Activated CD4-positive, alpha-beta T cell treated with anti-CD3 and anti-CD28 coated beads for 4 hours (primary cell): ENCODE measurements at places on chromosomes 11 and 22.

GRCh38 chr11:83881428-83881827 lies 595.3 kb upstream of the CCDC90B start:
- DNase-seq, result no peak

DNA sequence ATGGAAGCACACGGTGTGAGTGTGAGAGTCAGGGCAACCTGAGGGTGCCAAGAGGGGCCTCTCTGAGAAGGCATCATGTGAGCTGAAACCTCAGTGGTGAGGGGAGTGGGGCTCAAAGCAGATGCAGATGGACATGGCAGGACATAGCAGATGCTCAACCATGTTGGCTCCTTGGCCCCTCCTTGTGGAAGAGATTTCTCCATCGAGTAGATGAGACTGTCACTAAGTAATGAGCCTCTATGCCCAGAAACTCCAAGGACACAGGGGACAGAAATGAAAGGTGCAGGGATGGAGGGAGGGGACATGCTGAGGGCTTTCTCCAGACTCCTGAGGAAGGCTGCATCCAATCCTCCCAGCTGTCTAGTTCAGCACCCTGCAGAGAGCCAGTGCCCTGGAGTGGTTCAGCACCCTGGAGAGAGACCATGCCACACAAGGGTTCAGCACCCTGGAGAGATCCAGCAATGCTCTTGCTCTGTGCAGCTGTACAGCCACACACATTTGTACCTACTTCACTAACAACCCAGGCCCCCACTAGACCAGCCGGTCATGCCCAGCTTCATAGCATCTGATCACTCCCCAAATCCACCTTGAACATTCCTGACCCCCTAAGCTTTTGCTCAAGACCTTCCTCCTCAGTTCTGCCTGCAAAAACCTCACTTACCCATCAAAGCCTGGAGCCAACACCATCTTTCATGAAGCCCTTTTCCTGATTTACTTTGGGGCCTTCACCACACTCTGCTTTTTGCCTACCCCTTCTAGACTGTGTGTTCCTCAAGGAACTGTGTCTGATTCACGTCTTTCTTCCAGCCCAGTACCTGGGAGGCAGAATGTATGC lies 252.0 kb downstream of the CTTN start:
- no peak for DNase-seq

DNA sequence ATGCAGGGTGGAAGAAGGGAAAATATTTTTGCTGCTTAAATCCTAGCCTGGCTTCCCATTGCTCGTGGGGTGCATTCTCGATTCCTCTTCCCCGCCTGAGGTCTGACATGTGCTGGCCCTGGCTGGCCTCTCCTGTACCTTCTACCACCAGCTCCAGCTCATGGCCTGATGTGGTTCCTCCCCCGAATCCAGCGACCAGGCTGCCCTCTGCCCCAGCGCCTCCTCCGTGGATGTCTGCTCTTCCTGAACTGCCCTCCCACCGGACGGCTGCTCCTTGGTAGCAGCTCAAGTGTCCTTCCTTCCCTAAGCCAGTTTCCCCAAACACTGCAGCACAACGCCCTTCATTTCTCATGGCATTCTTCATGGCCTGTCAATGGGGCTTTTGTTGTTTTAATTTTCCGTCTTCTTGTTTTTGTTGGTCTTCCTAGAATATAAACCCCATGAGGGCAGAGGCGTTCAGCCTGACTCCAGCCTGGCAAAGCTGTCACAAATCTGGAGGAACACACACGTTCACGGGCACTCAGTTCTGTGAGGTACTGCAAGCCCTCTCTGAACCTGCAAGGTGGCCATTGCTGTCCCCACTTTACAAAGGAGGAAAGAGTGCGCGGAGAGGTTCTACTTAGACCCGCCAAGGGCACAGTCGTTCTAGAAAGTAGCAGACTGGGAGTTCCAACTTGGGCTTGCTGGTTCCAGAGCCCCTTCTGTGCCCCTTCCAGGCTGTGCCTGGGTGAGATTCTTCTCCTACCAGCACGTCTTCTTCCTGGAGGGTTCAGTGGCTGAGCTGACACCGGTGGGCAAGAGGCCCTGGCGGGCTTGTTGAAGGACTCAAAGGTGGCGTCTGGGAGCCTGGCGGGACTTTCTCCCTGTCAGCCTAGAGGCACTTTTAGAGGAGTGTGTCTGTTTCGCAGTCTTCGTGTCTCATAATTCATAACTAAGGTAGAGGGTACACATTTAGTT lies 953 bp upstream of the LRP5 start:
- no peak for DNase-seq

GRCh38 chr11:80632691-80633090 lies 1191.9 kb upstream of the TENM4 start:
- DNase-seq, result no peak

DNA sequence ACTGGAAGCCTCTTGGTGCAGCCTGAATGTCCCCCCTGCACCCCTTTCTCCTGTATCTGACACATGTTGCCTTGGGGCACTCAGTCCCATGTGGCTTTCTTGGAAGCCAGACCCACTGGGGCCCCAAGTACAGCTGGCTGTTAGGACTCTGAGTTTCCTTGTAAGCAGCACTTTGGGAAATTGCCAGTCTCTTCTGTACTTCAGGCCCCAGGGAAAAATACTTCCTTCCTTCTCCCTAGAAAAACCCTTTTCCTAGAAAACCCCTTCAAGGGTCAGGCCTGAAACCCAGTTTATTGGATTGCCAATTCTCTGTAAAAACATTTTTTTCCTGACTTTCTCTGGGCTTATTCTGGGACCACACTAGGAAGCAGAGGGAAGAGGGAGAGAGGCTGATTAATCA lies 360.3 kb downstream of the TENM4 start:
- no peak for DNase-seq

DNA sequence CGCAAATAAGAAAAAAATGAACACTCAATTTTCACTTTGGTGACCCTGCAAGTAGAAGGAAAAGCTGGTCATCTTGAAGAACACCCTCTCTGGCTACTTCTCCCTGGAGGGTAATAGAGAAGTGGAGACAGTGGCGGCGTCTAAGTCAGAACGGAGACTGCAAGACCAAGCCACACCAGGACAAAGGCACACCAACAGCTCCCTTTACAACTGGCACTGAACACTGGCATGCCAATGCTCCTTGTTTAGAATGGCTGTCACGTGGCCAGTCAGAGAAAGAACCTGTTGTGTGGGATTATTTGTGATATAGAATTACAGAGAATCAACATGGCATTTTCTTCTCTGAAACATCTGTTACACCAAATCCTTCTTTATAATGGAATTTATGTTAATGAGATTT lies 61.3 kb upstream of the YPEL1 start:
- DNase-seq, result no peak

DNA sequence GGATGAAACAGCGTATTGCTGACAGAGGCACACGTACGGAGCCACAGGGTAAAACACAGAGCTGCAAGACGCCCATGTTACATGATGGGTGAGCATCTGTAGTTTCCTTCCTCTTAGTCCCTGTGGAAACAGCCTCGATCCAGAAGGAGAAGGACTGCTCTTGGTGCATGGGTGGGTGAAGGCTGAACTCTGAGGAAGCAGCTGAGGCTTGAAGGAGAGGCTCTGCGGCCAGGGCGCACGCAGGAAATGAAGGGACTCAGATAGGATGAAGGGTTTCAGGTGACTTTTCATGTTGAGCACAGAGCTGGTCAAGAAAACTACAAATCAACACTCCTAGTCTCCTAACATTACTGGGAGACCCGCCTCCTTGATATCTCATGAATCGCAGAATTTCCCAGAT lies 65.7 kb upstream of the ADA2 start:
- DNase-seq, result no peak

- DNase-seq, result no peak
Measured at GRCh38 chr11:18452927-18453326, 2.7 kb upstream of the LDHAL6A start.

GRCh38 chr11:69365558-69365957 lies 71.6 kb downstream of the MYEOV start:
- DNase-seq, result no peak

DNA sequence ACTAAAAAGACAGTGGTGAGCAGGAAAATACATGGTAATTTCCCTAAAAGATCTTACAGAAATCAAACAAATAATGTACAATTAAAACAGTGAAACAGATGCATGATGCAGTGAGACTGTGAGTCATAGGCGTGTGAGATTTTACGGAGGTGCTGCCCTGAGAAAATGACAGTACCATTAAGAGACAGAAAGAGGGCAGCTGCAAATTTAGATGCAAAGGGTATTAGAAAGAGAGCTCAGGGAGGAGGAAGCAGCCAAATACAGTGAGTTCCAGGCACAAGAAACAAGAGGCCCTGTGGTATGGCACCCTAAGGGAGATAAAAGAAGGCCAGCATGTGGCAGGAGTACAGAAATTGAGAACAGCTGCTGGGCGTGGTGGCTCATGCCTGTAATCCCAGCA lies 88.5 kb upstream of the FIBIN start:
- no peak for DNase-seq

DNA sequence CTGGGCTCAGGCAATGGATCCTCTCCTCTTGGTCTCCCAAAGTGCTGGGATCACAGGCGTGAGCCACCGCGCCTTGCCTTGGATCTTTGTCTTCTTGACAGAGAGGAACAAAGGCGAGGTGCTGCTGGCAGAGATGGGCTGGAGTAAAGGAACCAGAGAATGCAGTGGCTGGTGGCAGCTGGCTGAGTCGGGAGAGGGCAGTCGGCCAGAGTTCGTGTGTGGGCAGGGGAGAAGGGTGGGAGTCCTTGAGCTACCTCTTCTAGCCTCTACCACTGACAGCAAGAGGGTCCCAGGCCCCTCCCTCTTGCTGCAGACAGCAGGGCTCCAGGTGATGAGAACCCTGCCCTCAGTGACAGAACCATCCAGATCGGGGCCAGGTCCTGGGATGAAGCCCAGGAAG lies 86.2 kb upstream of the LINC01488 start:
- no peak for DNase-seq

DNA sequence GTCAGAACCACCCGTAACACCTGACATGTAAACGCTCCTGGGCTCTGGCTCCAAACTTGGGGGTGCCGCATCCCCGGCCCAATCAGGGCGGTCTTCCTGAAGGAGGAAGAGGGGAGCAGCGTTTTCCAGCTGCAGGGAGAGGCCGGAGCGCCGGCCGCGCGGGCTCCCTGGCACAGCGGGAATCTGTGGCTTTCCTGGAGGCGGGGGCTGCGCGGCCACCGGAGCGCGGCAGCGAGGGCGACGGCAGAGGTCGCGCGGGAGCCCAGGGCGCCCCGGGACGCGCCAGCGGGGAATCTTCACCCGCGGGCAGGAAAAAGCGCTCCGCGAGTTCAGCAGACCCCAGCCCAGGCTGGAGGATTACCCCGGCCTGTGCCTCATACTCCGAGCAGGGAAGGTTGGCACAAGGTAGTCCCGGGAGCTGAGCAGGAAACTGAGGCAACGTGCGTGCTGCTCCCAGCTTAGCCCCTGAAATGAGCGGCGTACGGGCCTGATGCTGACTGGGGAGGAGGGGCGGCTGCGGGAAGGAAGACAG lies 600 bp upstream of the ESAM start:
- DNase-seq, result no peak

DNA sequence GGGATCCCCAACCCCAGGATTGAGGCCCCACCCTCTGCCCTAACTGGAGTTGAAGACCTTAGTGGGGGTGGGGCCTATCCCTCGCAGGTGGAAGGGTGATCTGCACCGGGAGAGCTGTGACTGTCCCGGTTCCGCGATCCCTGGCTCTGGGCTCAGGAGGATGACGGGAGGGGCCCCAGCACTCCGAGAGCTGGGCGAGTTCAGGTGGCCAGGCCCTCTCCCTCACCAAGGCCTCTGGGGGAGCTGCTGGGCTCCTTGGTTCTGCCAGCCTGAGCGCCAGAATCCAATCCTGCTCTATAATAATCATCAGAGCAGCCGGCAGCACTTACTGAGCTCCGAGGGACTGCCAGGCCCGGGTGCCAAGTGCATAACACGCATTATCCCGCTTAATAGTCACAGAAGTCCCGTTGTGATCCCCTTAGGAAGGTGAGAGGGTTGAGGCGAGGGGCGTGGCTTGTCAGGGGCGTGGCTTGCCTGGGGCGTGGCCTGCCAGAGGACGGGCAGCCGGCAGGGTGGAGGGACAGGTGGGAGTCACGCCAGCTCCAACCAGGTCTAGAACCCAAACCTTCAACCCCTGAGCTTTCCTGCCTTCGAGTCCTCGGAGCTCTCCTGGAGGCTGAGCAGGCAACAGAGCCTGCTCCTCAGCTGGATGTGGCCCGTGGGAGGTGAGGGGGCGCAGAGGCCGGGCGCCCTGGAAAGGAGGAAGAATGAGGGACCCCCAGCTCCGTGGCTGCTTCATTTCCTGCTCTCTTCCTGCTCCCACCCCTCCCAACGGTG lies 7.3 kb upstream of the SYT7 start:
- DNase-seq, result peak; percentile 55

GRCh38 chr11:60150279-60150678 lies 32.6 kb downstream of the MS4A6A start:
- no peak for DNase-seq

DNA sequence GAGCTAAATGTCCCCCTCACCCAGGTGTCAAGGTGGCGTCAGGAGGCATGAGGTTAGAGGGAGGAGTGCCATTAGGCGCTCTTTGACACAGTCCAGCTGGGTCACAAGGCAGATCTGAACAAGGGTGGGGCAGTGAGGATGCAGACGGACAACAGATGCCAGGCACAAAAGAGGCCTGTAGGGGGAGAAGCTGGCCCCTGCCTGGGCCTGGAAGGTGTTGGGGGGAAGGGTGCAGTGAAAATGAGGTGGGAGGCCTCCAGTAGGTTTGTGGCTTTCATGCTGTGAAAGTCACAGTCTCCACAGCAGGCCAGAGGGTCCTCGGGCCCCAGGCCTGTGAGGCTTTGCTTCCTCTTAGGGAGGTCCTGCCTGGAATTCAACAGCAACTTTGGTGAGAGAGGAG lies 85.0 kb upstream of the PLET1 start:
- no peak for DNase-seq

DNA sequence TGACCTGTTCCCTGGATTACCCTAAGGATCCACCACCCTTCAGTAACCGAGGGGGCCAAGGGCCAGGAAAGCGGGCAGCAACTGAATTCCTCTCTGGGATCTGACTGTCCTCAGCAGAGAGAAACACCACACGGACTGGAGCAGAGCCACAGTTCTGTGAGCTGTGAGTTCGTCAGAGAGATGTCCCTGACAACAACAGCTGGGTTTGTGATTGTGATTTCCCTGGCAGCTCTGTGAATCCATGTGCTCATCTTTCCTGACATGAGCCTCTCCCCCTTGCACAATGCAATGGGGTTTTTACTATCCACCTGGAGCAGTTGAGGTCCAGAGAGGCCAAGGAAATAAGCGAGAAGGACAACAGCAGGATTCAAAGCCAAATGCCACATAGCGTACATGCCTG lies 69.4 kb upstream of the AMPD3 start:
- no peak for DNase-seq

GRCh38 chr11:71156301-71156700 lies 96.1 kb downstream of the SHANK2 start:
- DNase-seq, result no peak

DNA sequence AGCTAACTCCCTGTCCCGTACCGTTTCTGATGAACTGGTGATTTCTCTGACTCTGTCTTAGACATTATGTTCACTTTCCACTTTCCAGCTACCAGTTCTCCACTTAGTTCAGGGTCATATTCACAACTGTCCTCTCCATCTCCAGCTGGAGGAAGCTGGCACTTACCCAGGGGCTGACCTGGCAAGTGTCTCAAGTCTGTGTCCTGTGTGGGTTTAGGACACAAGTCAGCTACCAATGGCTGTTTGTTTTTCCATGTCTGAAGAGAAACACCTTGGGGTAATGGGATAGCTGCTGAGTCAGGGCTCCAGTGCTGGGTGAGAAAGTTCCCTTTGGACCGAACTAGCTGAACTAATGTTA lies 134.4 kb downstream of the CSNK2A3 start:
- no peak for DNase-seq
